ENCODE measurements at places on chromosomes 13 and 19.
A peak's percentile ranks its signal among the peaks of the same experiment; 100 is the strongest.

DNA sequence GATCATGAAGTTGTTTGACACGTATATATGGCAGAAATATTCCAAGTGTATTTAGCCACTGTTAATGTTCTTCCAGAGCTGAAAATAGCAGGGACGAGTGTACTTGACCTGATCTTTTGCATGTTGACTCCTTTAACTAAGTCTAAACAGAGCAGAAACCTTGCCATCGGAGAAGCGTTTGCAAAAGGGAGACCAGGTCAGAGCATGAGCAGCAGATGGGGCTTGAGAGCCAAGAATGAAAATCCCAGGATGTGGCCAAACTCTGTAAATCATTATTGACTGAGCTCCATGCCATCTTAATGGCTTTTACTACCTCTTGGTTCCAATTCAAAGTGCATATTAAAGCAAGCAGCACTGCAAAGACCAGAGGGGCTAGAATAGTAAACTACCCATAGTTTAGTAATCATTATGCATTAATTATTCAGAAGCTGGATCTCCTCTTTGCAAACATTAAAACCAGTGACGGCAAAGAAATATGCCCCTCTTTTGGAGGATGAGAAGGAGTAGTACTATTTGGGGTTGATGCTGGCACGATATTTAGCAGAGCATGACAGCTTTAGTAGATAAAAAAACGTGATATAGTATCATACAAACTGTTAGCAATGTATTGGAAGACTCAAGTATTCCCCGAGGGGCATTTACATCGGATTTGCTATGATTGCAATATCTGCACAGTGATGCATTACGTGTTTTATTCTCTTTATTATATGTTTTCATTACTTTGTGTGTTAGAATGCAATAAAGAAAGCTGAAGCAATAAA, 55.7 kb downstream of the FAM216B start:
- DNase-seq = no peak

- no peak for DNase-seq
Observed at GRCh38 chr19:56360841-56361240, 32.5 kb downstream of the ZNF582 start.

- DNase-seq = no peak
Observed at GRCh38 chr19:16111909-16112752, 442 bp downstream of the RAB8A start.

GRCh38 chr19:29715701-29716581, 880 bp upstream of the C19orf12 start:
- DNase-seq = no peak

GRCh38 chr13:44158881-44159632, 214.6 kb upstream of the SERP2 start:
- DNase-seq = no peak

DNA sequence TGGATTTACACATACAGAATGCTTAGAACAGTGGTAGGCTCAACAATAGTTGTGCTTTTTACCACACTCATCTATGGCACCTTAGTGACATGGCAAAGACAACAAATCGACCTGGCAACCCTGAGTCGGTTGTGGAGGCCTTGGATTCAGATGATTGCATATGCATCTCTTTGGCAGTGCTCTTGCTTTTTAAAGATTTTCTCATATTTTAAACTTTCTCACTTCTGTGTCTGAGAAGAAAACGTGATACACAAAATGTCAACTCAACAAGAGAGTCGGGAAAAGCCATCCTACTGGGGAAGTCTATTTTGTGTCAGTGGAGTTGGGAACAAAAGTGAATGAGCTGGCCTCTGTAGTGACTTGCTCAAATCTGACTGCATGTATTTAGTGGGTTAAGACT, 85.8 kb downstream of the ATP8A2 start:
- no peak for DNase-seq

- no peak for DNase-seq
Observed at GRCh38 chr19:36837176-36837905, 846 bp downstream of the ZNF790 start.

GRCh38 chr19:824885-825284, 2.8 kb upstream of the AZU1 start:
- DNase-seq = no peak

- no peak for DNase-seq
Observed at GRCh38 chr19:53780506-53780905, 43.6 kb downstream of the NLRP12 start.

DNA sequence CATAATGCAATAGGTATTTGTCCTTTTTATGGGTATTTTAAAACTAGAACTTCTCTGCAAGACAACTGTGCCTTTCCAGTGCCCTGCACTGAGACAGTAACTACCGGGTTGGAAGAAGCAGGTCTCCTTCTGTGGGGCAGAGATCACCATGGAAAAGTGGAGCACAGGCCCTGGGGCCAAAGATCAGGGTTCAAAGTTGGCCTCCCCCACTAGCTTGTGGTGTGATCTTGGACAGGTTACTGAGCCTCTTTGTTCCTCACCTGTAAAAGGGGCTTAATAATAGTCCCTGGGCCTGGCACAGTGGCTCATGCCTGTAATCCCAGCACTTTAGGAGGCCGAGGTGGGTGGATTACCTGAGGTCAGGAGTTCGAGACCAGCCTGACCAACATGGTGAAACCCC, 68.3 kb downstream of the CEBPG start:
- DNase-seq = no peak

DNA sequence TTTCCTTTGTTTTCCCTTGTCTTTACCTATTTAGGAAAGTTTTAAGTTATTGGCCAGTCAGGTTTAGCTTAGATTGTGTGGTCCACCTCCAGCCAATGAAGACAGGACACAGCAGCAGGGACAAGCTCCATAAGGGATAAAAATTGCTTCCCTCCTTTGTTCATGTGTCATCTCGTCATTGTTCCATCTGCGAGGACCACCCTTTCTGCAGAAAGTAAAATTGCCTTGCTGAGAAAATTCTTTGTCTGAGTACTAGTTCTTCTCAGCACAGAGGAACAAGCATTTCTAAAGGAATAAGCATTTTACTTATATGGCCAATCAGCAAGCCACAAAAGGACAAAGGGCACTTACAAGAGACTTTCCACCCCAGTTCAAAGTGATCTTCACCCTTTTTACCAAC, 11.4 kb downstream of the ZNF560 start:
- no peak for DNase-seq

DNA sequence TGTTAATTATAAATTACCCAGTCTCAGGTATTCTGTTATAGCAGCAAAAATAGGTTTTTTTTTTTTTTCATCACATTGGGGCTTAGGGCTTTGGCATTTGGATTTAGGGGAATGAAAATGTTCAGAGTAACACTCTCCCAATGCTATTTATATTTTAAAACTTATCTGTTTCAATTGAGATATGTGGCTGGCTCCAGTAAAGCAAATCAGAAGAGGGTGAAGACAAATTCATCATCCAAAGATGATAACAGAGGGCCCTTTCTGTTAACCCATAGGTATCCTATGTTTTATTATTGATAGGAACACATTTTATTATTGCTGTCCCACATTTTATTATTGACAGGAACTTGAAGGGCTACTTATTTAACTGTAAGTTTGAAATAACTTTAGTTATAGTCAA, 20.5 kb upstream of the TNFRSF19 start:
- no peak for DNase-seq

DNA sequence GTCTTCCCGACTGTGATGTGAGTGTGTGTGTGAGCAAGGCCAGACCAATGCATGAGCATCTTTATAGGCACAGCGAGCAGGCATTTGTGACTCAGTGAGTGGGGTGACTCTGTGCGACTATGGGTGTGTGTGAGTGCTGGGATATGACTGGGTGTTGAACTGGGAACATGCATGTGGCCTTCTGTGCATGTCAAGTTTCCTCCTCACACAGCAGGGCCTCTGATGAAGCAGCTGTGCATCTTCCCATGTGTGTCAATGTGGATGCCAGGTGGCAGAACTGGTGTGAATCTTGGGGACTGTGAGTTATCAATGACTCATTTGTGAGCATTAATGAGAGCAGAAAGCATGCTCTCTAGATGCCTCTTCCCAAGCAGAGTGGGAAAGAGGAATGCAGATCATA, 12.1 kb upstream of the LGALS14 start:
- DNase-seq = no peak

DNA sequence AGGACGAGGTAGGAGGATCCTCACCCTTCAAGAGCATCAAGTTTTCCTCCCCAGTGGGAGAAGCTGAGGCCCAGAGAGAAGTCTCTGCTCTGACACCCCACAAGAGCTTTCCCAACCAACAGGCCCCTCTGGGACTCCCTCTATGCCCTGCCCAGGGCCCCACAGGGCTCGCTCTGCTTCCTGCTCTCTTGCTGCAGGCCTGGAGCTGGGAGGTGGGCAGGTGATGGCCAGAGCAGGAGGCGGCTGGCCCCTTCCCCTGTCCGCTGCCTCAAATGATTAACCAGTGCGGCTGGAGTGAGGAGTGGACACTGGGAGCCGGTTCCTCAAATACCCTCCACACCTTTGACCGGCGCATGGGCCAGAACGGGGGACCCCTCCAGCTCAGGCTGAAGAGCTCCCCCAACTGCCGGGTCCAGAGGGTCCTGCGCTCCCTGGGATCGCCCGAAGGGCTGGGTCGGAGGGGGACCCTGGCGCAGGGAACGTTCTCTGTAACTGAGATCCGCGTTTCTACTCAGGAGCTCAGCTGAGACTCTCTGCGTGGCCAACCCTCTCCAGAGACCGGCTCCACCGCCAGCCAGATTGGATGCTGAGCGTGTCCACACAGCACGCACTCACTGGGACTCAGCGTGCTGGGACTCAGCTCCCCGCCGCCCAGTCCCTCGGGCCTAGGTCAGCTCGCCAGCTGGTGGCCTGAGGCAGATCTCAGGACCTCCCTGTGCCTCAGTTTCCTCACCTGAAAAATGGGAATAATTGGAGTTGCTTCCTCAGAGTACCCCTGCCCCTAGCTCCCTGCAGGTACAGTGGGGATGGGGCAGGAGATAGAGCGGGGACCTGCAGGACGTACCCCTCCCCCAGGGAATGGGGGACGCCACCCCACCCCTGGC, 6.7 kb upstream of the ONECUT3 start:
- DNase-seq = no peak

DNA sequence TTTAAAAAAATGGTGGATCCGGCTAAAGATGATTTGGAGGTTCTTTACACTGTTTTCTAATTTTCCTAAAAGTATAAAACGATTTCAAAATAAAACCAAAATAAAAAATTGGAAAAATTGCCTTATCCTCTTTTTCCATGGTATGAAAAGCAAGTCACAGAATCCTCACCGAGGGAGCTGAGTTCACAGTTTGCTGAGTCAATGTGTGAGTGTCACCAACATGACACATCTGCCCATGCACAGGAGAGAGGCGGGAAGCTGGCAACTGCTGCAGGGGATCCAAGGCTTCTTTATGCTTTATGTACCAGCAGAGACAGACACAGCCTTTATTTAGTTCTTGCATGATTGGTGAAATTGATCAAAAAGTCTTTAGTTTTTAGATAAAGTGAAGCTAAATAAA, 157.8 kb downstream of the TNFSF13B start:
- no peak for DNase-seq

- peak; percentile 74 for DNase-seq
Observed at GRCh38 chr13:48492096-48492440, 40.8 kb downstream of the RCBTB2 start.

DNA sequence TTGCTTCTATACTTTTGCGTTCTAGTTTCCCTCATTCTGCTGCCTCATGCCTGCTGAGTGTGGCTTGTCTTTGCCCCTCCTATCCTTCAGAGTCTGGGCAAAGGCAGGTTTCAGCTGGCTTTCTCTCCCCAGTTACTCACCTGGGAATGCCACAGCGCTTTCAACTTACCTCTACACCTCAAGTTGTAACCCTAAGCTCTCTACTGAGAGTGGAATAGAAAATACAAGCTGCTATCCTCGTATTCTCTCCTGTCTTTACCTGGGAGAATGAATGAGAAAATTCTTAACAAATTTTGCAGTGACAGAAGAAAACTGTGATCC, 316.3 kb upstream of the KLF12 start:
- no peak for DNase-seq

- DNase-seq = no peak
Observed at GRCh38 chr19:1233115-1233667, 4.6 kb downstream of the CBARP start.

DNA sequence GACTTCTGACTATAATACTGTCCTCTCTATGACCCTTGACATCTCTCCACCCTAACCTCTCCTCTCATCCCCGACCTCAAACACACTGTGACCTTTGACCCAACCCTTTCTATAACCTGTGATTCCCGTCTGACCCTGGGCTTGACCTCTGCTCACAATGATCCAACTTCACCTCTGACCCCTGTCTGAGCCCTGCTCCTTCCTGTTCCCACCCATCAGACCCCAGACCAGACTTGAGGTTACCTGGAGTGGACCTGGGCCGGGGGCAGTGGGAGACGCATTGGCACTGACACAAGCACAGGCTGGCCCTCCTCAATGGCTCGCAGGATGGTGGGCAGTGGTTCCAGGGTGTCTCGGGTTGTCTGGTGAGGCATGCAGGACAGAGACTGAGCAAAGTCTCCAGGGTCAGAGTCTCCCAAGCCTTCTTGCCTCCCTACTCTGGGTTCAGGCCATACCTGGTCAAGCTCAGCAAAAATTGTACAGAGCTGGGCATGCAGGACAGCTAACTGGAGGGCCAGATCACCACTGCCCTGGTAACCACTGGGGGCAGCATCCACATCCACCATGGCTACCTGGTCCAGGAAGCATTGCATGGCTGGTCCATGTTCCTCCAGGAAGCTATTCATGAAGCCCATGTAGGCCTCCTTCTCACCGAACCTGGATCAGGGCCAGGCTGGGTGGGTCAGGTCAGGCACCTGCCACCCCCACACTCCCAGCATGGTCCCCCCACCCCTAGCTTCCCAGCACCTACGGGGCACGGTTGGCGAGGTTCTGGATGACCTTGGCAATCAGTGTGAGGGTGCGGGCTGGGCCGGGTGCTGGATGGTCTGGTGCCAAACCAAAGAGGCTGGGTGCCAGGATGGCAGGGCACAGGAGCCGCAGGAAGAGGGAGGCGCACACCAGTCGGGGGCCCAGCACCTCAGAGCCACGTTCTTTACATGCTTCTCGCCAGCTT, 4.4 kb upstream of the WIZ start:
- no peak for DNase-seq

GRCh38 chr19:40191836-40192646, 815 bp downstream of the MAP3K10 start:
- no peak for DNase-seq

DNA sequence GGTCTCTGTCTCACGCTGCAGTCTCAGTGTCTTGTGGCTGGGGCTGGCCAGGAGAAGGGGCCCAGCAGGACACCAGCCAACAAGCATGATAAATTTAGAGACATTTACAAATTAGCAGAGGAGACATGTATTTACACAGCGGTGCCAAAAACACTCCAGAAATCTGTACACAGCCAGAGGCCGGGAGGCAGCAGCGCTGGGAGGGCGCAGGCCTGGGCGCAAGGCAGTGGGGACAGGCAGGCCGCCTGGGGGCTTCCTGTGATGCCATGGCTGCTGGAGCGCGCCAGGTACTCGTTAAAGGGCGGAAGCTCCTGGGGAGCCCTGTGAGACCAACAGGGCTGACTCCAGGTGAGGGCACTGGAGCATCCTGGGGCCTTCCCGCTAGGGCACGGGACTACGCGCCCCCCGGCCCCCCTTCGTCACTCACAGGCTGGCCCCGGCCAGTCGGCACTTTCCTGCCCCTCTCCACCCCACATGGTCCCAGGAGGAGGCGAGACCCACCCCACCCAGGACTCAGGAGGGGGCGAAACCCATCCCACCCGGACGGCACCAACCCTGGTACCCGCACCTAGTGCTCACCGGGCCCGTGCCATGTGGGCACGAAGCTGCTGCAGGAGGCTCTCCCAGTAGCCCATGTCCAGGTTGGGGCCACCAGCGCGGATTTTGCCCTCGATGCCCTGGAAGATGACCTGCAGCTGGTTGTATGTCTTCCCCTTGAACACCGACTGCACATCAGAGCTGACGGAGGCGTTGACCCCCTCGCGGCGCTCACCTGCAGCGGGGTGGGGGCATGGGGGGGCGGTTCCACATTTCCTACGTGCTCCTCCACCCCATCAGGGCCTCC, 7.4 kb upstream of the TBXA2R start:
- DNase-seq = no peak

All from Jurkat, Clone E6-1 (cell line).